ENCODE measurements at places on chromosomes 13 and 19.
A peak's percentile ranks its signal among the peaks of the same experiment; 100 is the strongest.

DNA sequence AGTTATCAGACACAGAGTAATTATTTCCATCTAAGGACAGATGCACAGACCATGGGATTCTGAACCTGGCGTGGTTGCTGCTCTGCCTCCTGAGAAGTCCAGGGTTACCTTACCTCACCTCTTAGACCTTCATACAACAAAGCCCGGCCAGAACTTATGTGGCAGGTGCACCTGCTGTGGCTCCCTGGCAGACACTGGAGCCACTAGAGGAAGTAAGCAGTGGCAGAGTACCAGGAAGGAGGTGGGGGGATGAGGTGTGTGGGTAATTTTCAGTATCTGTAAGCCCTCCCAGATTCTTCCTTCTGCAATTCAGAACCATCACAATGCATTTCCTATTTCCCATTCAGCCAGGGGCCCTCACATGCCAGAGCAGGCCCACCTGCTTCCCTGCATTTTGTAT is 106.1 kb upstream of the DOCK9 start:
- no peak for DNase-seq

GRCh38 chr13:78686461-78686860 is 27.5 kb upstream of the OBI1 start:
- no peak for DNase-seq

GRCh38 chr13:93086329-93086728 is 140.3 kb upstream of the GPC6 start:
- no peak for DNase-seq

- DNase-seq = no peak
Observed at GRCh38 chr19:478976-479375, 17.3 kb upstream of the MADCAM1 start.

DNA sequence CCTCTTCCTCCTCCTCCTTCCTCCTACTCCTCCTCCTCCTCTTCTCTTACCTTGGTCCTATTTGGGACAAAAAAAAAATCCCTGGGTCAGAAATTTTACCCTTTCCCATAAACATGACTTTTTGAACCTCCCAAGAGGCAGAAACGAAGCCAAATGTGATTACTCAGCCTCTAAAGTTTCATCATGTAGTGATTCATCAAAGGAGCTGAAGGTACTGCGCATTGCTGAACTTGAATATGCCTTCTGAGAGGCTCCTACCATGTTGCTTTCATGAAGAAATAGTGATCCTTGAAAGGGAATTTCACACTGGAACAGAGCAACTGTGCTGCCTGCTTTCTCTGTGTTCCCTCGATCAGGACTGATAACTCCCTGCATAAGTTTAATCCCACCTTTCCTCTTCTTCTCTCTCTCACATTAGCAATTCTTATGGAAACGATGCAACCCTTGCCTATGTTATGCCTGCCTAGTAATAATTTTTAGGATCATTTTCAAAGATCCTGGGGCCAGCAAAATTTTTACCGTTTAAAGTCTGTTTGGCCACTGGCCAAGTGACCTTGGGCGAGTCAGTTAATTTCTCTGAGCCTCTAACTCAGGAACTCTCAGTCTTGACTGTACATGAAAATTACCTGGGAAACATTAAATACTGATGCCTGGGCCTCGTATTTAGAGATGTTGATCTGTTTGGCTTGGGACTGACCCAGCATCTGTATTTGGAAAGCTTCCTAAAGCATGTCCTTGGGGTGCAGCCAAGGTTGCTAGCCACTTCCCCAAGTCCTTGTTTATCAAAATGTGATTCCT is 149.5 kb downstream of the DCT start:
- DNase-seq = peak; percentile 86

GRCh38 chr19:2517881-2518601 is 42.1 kb downstream of the GADD45B start:
- no peak for DNase-seq

GRCh38 chr13:45732916-45733315 is 30.8 kb downstream of the CBY2 start:
- no peak for DNase-seq

GRCh38 chr13:39036212-39036611 is 1.7 kb downstream of the PROSER1 start:
- peak; percentile 41 for DNase-seq

- DNase-seq = no peak
Observed at GRCh38 chr13:96491103-96491502, 401.2 kb downstream of the HS6ST3 start.

DNA sequence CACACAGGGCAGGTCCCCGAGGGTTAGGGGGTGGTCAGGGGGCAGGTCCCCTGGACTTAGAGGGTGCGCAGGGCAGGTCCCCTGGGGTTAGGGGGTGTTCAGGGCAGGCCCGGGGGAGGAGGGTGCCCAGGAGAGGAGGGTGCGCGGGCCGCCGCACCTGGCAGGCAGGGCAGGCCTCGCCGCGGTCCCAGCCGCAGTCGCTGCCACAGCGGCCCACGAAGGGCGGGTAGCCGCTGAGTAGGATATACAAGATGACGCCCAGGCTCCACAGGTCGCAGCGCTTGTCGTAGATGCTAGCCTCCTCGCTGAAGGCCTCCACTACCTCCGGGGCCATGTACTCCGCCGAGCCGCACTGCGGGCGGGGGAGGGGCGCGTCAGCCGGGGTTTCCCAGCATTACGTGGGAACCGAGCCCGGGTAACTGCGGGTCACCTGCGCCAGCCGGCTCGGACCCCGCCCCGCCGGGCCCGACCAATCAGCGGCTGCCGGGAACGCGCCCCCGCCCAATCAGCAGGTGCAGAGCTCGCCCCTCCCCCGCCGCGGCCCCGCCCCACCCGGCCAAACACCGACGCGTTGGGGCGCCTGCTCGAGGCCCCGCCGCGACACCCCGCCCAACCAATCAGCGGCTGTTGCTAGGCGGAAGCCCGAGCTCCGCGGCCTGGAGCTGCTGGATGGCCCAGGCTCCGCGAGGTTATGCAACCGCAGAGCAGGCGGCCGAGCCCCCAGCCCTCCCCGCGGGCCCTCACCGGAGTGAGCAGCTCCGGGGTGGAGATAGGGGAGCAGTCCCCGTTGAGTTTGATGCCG is 9.2 kb downstream of the MKNK2 start:
- DNase-seq = peak; percentile 97

DNA sequence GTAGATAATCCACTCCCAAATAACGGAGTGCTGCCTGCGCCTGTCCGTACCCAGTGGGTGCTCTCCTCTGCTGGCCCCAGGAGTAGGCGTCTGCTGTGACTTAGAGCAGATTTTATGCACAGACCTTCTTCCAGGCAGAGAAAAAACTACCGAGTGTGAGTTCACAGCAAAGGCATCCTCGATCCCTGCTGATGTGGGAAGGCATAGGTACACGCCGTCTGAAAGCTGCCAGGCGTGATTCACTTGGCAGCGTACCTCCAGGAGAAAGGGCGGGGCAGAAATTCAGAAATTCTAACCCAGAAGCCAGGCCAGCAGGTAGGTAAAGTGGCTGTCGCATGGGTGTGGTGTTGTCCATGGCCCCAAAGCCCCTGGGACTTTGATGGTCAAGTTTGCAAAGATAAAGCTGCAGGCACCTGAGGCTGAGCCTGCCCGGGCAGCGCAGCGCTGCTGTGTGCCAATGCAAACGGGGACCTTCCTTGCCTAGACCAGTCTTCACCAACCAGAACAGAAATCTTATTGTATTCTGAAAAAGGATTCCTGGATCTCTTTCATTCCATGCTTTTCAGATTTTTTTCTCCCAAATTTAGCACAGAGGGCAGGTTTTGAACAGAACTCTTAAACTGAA is 36.3 kb downstream of the COL4A2 start:
- DNase-seq = peak; percentile 86

DNA sequence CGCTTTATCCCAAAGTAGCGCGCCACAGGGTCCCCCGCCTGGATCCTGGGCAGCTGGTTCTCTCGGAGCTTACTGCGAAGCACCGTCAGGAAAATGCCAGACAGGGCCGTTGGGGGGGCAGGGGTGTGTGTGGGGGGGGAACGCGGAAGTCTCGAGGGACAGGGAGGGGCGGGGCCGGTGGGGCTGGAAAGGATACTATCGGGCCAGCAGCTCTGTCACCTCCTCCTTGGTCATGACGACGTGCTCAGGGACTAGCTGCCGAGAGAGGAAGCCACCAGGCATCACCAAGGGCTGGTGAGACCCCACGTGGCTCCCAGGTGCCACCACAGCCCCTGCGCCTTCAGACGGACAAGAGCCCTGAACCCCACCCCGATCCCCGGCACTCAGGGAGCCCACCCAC is 5.3 kb downstream of the POLR2E start:
- no peak for DNase-seq

GRCh38 chr13:24110011-24110410 is 50.5 kb upstream of the SPATA13 start:
- no peak for DNase-seq

DNA sequence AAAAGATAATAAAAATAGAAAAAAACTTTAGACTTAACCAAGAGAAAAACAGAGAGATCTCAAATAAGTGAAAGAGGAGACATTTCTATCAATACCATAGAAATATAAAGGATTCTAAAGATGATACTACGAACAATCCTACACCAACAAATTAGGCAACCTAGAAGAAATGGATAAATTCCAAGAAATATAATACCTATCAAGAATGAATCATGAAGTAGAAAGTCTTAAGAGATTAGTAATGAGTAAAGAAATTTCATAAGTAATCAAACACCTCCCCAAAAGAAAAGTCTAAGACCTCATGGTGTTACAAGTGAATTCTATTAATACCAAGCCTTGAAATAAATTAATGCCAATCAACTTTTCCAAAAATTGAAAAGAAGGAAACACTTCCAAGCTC is 1584.5 kb upstream of the MIR17HG start:
- peak; percentile 4 for DNase-seq

DNA sequence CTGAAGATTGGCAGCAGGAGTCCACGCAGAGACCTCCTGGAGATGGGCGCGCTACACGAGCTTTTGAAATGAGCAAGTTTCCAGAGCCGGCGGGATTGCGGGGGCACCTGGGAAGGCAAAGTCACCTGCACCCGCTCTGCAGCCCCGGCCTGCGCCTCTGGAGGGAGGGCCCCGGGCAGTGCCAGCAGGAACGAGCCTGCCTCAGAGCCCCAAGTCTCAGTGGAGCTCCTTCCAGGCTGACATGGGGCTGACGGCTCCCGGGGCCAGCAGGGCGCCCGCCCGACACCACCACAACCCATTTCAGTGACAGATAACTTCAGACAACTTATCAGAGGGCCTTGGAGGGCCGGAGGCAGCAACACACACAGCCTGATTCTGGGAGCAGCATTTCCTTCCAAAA is 45.0 kb downstream of the RASA3 start:
- DNase-seq = no peak

- peak; percentile 4 for DNase-seq
Observed at GRCh38 chr19:4134351-4134750, 10.4 kb upstream of the MAP2K2 start.

- no peak for DNase-seq
Observed at GRCh38 chr13:25131881-25132420, 36.0 kb downstream of the PABPC3 start.

DNA sequence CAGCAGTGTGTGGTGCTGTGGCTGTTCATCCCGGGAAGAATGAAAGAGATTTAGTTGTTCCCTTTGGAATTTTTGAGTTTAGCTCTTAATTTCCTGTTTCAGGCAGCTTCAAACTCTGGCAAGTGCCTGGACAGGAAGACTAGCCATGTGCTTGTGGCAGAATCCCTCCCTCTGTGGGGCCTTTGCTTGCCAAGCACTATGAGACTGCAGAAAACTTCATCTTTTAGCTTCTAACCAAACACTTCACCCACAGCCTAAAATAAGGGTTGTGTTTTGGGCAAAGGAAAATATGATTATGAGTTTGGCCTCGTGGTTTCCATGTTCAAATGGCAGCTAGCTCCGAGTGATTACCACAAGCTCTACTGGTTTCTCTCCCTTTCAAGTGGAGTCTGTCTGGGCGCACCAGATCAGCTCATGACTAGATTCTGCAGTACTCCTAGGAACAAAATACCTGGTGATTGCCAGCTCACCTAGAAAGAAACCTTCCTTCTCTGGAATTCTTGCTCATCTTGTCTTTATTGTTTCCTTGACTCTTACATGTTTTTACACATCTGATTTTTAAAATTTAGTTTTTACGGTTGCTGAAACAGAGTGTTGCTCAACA is 707.5 kb downstream of the SLITRK6 start:
- DNase-seq = no peak

GRCh38 chr13:113931841-113932459 is 41.9 kb downstream of the C13orf46 start:
- no peak for DNase-seq

DNA sequence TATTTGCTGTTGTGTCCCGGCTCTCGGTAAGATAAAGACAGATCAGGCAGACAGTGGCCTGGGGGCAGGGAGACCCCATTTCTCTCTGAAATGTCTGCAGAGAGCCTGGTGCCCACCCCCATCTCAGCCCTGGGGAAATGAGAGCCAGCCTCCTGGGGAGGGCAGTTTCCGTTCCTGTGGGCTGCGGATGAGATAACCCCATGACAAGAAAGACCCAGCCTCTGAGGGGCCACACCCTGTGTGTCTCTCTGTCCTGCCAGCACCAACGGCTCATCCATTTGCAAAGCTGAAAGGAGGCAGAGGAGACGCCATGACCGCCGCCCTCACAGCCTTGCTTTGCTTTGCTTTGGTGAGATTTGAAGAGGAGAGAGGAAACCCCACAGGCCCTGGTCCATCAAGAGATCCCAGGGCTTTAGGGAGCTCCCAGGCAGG is 28.1 kb upstream of the KIR3DL3 start:
- no peak for DNase-seq

DNA sequence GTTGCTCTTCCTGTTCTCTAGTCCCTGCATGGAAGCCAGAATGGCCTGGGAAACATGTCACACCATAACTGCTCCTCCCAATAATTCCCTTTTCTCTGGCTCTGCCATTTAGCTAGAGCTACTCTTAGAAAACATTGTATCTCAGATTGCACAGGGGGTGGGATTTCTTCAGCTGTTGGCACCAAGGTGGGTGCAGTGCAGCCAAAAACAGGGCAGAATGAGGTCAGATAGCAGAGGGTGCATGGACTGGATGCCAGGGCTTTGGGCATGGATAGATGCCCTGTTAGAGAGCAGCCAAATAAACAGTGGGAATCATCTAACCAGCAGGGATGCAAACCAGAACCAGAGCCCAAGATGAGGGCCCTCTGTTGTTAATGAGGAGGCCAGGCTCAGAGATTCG is 4.9 kb upstream of the AMER2 start:
- DNase-seq = no peak

DNA sequence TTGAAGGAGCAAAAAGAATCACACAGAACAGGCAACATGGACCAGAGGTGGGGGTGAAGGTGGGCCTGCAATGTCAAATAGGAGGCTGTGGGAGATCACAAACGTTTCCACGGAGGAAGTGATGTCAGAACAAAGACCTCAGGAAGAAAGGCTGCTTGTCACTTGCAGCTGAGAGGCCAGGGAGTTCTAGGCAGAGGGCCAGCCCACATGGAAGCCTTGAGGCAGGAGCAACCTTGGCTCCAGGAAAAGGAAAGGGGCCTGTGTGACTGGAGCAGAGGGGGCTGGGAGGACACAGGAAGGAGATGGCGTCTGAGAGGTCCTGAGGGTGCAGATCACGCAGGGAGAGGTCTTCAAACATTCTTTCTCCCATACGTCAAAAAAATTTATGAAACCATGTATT is 16.3 kb downstream of the ZNF160 start:
- DNase-seq = no peak

- no peak for DNase-seq
Observed at GRCh38 chr13:91351980-91352379, 4.5 kb downstream of the MIR17HG start.

- peak; percentile 67 for DNase-seq
Observed at GRCh38 chr13:26280295-26280694, 26.4 kb downstream of the CDK8 start.

Measured in kidney tubule cell (primary cell).